ENCODE measurements at places on chromosomes 4 and X. TPM values are rescaled to one million over a fixed set of nuclear protein-coding genes. Genes with fewer than 3 reads are reported as not detected.

DNA sequence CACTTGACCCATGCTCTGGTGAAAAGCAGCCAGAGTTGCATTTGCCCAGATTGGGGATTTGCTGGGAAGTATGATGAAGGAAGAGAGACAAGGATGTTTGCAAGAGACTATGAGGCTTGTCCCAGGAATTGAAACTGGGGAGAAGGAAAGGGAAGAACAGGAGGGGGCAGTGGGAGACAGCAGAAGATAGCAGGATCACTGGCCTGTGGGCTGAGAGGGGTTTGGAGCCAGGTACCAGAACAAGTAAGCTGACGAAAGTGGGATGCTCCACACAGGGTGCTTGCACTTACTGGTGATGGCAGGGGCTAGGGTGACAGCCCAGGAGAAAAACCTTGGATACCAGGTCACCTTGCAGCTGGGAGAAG, 3.4 kb upstream of the LETM1 start:
- DNase-seq = no peak

Gene MOB1B
- polyA plus RNA-seq = 9.3 TPM

GRCh38 chr4:73866246-73866645, 2.9 kb upstream of the CXCL1 start:
- DNase-seq = no peak

Gene TRAPPC2
- 13.9 TPM for polyA plus RNA-seq

Gene TLR10
- not detected for polyA plus RNA-seq

Gene AMBN
- not detected for polyA plus RNA-seq

Gene F9
- not detected for polyA plus RNA-seq

Gene TASL
- polyA plus RNA-seq = not detected

DNA sequence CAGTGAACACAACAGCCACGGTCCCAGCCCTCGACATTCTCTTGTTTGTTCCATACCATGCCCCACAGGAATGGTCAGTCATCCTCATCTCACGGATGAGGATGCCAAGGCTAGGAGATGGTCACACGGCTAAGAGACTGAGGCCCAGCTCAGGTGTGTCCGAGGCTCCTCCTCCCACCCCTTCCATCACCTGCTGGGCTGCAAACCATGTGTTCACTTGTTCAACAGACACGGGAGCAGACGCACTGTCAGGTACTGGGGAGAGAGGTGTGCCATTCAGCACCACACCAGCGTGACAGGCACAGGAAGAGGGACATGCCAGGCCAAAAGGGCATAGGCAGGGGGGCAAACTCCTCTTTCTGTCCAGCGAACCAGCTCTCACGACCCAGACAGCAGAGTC, 45.9 kb downstream of the ABLIM2 start:
- DNase-seq = no peak

Measured in mammary epithelial cell (primary cell).